ENCODE measurements at places on chromosomes 5 and 9.

DNA sequence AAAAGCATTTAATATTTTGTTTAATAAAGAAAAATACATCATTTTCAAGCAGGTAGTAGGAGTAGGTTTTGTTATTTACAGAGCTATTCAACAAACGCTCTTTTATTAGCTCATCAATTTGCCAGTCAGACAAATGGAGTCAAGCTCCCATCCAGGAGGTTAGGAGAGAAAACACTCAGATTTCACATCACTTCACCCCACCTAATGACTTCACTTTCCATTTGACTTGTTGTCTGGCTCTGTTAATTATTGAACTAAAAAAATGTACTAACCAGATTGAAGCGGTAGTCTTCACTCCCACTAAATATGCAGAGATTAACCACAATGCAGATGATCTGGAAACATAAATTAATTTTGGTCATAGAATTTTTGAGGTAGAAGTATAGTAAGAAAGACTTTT, 193.6 kb upstream of the VCAN start:
- no peak for DNase-seq

GRCh38 chr9:84003246-84003645, 22.6 kb downstream of the RMI1 start:
- no peak for DNase-seq

- DNase-seq: no peak
Observed at GRCh38 chr9:27763831-27764230, 190.6 kb upstream of the C9orf72 start.

DNA sequence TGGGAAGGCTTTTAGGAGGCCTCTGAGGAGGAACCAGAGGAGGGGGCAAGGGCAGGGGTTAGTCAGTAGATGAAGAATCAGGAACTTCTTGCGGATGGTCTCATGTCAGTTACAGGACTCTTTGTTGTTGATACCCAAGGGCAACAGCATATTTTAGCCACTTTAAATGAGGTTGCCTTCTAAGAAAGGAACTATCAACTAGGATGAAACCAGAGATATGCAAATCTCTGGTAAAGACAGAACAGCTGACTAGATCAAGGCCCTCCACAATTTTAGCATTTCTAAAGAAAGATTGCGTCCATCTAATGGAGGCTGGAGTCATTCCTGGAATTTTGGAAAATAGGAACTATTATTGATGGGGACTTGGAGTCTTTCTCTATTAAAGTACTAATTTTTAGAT, 57.7 kb upstream of the KLF4 start:
- no peak for DNase-seq

GRCh38 chr9:77543131-77543822, 104.8 kb downstream of the GNA14 start:
- no peak for DNase-seq

DNA sequence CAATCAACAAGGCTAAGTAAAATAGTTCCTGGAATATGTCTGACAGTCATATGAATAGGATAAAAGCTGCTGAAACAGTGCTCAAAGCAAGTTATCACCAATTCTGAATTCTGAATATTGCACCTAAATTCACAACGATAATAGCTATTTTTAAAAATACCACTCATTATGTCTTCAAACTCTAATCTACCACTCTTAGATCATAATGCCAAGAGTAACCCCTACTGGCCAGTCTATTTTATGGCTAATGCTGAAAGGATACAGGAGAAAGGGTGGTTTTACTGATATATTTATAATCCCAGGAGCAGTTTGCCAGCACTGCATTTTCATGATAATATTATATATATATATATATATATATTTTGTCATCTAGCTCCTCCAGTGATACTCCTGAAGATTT, 232.8 kb downstream of the PDE4D start:
- no peak for DNase-seq

GRCh38 chr5:39740404-39740803, 315.6 kb upstream of the DAB2 start:
- DNase-seq: no peak

DNA sequence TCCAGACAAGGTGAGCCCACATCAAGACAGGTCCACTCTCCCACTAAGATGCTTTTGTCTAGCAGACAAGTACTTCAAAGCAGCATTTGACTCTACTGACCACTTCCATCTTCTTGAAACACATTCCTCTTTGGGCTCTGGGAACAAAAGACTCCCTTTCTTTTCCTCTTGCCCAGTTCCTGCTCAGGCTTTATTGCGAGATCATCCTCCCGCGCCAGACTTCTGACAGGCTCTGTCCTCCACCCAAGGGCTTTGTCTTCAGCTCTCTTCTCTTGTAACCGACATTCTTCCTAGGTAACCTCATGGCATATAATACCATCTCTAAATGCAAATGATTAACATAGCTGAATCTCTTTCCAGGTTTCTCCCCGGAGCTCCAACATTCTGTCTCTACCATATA, 85.8 kb downstream of the NUDT12 start:
- no peak for DNase-seq

- no peak for DNase-seq
Observed at GRCh38 chr5:148760945-148761638, 65.3 kb upstream of the ADRB2 start.

DNA sequence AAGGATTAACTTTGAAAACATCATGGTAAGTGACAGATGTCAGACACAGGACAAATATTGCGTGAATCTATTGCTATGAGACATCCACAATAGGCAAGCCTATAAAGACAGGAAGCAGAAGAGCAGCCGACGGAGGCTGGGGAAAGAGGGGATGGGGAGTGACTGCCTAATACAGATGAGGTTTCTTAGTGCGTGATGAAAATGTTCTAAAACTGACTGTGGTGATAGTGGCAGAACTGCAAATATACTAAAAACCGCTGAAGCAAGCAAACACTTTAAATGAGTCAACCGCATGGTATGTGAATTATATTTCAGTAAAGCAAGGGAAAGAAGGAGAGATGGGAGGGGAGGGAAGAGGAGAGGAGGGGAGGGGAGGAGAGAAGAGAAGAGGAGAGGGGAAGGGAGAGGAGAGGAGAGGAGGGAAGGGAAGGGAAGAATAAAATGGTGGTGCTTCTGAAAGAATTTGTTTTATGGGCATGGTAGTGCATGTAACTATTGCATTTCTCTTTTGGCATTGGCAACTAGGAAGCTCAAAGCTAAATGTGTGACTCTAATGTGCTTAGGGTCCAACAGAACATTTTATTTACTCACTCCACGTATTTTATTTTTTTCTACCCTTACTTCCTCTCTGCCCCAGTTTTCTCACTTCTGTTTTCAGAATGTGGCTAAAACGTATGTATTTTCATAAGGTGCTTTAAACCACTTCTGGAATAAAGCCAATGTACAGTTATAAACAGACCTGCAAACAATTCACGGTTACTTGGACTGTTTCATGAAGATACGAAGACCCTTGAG, 21.3 kb downstream of the AKNA start:
- DNase-seq: no peak

DNA sequence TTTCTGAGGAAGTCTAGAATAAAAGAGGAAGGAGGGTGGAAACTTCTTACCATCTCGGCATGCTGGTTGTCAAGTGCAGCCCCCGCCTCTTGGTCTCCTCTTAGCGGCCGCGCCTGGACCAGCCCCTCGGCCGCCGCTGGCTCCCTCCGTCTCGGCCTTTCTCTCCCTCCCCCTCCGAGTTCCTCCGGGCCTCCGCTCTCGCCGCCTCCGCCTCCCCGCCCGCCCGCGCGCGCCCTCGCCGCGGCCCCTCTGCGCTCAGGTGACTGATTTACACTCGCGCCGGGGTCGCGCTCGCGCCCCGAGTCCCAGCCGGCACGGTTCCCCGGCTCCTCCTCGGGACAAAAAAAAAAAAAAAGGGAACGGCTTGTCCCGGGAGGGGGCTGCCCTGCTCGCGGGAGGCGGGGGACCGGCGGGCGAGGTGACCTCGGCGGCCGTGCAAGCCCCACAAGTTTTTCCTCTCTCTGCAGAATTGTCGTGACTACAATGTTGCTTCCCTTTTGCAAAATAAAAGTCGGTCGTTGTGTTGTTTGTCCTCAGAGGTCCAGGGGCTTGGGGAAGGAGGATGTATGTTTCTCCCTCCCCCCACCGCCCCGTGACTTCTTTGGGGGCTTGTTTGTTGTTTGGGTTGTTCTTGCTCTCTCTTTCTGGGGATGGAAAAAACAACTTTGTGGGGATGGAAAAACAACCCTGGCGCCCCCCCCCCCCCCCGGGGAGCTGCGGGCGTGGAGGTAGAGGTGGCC, at the start of gene BNC2:
Gene BNC2 (minus strand): TSS at position 75 of the 740 bp plus-strand sequence. CDS start 22 bp downstream, at position 53.
- no peak for DNase-seq

GRCh38 chr5:156515803-156516360, 188.9 kb downstream of the SGCD start:
- no peak for DNase-seq

GRCh38 chr5:8458038-8458383, 589.1 kb downstream of the MTRR start:
- DNase-seq: no peak

DNA sequence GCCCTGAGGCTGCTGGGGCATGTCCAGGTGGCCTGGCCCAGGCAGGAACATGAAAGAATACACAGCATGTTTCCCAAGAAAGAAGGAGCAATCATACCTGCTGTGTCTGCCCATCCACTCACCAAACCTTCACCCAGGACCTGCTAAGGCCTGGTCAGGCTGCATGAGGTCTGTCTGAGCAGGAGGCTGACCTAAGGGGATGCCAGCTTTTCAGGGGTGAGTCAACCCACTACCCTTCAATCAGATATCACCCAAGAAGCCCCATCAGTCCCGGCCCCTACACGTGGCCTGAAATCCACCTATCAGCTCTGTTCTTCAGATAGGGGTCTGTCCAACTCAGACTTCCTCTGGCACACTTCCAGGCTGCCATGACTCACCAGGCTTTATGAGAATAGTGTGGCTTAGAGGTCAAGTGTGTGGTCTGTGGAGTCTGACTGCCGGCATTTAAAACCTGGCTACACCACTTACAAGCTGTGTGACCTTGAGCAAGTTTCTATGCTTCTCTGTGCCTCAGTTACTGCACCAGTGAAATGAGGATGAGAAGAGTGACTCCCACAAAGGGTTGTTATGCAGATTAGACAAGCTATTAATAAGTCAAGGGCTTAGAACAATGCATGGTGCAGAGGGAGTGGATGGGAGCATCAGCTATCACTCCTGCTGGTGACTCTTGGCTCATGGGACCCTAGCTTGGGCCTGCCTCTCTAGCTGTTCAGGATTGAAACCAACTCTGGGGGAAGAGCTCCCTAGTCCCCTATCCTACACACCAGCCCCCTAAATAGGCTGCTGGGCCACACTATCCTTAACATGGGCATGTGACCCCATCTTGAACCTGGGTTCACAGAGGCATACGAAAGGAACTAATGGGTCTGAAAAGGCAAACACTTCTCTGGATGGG, 130.3 kb downstream of the PAX5 start:
- no peak for DNase-seq

- DNase-seq: no peak
Observed at GRCh38 chr9:126633881-126634558, 20.3 kb downstream of the LMX1B start.

DNA sequence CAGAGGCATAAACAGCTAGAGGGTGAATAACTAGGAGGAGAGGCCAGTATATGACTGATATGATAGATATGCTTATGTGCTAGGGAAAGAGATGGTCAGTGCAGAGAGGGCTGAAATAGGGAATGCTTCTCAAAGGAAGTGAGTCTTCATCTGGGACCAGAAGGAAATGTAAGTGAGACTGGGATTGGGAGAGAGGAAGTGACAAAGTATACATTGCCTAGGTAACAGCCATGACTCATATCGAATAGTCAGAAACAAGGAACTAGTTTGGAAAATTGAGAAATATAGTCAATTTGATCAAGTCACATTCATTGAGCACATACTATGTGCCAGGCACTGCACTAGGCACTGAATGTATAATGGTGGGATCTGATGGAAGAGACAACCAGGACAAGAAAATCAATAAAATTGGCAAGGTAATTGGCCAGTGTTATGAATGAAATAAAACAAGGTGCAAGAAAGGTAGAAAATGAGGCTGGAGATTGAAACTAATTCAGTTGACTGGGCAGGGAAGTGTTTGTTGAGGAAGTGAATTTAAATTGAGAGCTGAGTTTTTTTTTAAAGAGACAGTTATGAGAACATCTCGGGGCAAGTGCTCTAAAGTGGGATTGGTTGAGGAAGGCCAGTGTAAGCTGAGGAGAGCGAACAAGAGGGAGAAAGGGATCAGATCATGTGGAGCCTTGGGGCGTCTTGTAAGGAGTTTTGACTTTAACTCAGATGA, 4.3 kb downstream of the ERAP2 start:
- no peak for DNase-seq

DNA sequence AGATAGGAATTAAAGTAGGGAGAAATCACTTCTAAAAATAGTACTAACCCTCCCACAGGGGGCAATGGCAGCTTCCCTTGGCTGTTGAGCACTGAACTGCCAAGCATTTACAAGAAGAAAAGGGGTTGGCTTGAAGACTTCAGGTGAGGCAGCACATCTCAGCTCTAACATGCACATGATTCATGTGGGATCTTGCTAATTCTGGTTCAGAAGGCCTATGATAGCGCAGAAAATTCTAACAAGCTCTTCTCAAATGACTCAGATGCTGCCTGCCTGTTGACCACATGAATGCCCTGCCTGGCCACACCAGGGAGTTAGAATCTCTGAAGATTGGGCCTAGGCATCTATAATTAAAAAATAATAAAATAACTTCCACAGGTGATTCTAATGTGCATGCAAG, 22.6 kb downstream of the CD180 start:
- no peak for DNase-seq

- no peak for DNase-seq
Observed at GRCh38 chr9:105007143-105007542, 79.2 kb upstream of the ABCA1 start.

DNA sequence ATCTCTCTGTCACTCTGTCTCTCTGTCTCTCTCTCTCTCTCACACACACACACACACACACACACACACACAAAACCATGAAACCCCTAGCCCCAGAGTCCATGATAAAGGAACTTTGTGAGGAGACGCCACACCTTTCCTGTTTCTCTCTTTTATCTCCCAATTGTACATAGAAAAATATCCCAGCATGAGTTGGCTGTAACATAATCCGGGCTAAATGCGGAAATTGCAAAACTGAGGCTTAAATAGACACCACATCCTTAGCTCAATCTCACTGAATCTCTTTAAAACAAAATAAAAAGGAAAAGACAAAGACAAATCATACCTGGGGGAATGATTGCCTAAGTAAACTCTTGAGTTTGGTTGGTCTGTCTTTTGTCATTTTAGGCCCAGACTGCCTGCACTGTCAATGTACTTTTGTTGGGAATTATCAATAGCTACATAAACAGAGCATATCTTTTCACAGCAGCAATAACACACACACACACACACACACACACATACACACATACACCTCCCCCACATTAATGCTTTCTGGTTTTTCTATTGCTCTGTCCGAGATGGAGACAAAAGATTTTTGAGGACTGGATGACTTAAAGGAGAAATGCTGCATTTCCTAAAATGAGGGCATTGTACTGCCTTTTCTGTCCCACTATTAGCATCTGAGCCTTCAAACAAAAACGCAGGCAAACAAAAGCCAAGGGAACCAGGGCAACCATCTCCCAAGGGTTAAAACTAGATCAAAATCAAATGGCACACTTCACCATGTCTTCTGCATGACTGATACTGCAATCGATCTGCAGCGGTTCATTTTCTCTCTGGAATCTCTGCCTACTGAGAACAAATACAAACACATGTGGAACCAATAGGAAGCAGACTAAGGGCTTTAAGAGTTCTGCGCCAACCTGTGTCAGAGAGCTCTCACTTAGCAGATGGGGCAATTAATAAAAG, 321.5 kb downstream of the NFIB start:
- DNase-seq: no peak

GRCh38 chr9:97529363-97530076, 28.1 kb downstream of the TMOD1 start:
- no peak for DNase-seq

Measured in stimulated activated CD8-positive, alpha-beta memory T cell treated with anti-CD3 and anti-CD28 coated beads, Interleukin-7, amount 100 ng/mL, for 1 hour (primary cell).